ENCODE measurements at places on chromosomes 6 and 20.
A peak's percentile ranks its signal among the peaks of the same experiment; 100 is the strongest.

- DNase-seq: no peak
Measured at GRCh38 chr20:42734660-42735368, 454.9 kb downstream of the PTPRT start.

DNA sequence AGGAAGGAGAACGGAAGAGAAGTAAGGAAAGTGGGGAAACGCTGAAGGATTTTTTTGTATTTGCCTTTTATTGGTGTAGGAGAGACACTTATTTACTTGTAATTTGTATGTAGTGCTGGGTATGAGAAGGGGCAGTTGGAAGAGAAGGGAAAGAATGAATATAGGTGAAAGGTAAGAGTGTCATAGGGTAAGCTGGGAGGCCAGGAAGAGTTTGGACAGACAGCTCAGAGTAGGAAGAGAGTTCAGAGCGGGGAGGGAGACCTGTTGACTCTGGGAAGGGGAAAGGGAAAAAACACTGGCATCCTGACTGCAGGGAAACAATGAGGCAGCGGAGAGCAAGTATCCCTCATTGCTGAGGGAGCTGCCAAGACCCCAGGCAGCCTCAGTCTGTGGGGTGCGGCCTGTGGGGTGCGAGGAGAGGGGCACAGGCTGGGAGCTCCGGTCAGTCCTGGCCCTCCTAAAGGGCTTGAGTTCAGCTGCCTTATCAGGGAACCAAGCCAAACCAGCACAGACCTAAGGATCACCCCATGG, 3.1 kb downstream of the TRAF3IP2 start:
- DNase-seq: no peak

DNA sequence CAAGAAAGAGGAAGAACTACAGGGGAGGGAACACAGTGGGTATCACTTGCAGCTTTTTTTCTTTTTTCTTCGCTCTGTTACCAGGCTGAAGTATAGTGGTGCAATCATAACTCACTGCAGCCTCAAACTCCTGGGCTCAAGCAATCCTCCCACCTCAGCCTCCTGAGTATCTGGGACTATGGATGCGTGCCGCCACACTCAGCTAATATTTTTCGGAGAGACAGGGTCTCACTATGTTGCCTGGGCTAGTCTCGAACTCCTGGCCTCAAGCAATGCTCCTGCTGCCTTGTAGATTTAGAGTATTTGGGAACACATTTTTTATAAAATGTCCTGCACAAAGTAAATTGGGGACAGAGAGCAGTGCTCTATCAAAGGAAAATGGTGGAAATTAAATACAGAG, 28.3 kb downstream of the PARD6B start:
- no peak for DNase-seq

DNA sequence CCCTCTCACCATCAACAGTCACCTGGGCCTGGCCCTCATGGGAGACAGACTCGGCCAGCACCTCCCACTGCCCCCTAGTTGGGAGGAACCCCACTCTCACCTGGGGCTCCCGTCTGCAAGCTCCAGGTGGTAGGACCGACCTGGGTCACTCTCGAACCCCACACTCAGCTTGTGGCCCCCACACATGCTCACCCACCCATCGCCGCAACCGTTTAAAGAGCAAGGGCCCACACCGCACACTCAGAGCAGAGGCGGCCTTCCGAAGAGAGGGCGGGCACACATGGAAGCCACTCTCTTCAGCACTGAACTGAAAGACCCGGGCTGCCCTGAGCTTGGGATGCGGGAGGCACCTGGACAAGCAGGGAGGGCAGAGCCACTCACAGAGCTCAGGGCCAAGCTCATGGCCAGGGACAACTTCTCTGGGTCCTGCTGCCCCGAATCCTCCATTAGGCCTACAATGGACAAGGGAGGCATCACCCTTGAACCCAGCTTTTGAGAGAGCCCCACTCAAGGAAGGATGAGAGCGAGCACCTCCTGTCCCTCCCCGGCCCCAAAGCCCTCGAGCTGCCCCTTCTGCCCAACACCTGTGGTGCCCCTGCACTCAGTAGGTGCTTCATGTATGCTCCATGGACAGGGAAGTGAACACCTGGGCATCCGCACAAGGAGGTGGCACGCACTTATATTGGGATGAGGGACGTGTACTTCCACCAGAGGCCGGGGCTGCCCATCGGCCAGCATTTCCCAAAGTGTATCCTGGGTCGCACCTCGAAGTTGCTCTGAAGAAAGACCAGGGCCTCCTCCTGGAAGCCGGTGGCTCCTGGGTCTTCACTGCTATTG, 50.4 kb downstream of the YTHDF1 start:
- DNase-seq: no peak

- no peak for DNase-seq
Measured at GRCh38 chr6:109961611-109962041, 16.5 kb upstream of the GPR6 start.

DNA sequence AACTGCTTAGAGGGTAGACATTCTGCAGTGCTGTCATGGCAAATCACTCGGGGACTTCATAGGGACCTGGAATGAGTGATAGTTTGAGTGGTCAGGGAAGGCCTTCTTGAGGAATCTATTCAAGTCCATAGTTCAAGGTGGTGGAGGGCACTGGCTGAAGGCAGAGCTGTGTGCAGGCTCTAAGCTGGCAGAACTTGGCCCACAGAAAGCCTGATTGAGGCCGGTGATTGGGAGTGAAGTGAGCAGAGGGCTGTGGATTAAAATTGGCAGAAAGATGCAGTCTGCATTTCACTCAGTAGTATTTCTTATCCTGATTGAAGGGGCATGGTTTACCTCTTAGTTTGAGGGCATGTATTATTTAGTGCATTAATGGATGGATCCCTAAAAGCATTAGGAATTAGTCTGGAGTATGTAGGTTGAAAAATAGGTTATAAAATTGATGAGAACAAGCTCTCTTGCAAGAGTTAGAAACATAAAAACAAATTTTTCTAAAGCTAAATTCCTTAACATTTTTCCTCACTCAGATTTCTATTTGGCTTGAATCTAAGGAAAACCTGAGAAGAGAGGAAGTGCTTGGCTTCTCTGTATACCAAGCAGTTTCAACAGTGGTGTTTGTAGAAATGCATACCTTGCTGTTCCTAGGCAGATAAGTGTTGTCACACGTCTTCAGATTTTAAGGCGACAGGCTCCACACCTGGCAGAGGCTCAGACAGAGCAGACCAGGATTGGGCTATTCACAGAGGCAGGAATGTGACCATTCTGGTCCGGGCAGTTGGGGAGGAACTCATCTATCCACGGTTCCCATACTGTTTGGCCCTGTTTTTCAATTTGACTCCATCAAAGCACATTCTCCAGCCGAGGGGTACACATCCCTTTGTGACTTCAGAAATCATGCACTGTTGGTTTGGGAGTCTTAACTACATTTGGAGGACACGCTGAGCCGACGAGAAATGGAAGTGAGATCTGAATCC, 45.2 kb downstream of the UTRN start:
- DNase-seq: no peak

GRCh38 chr6:112372226-112372806, 25.2 kb downstream of the RFPL4B start:
- DNase-seq: peak; percentile 4

DNA sequence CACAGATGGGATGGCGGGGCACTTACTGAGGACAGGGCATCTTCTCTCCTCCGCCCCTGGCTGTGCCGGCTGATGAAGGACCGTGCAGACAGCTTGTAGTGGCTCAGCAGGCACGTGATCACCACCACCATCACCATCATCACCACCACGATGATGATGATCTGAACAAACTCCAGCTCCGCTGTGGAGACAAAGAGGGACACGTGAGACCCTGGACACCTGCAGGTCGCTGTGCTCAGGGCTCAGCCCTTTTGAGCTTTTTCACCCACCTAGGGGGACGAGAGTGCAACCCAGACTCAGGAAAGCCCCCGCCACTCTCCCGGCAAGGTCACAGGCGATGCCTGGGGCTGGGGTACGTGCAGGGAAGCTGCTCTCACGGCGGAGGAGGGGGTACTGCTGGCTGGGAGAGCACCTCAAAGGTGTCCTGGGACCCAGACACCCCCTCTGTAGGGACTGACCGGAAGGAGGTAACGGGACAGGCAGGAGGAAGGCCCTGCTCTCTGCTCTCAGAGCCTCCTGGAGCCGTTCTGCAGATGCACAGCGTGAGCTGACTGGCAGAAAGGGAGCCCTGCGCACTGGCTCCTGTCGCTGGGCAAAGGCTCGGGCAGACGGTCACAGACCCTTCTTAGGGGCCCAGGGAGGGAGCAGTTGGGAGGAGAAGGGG, 39.4 kb upstream of the ZBP1 start:
- no peak for DNase-seq

DNA sequence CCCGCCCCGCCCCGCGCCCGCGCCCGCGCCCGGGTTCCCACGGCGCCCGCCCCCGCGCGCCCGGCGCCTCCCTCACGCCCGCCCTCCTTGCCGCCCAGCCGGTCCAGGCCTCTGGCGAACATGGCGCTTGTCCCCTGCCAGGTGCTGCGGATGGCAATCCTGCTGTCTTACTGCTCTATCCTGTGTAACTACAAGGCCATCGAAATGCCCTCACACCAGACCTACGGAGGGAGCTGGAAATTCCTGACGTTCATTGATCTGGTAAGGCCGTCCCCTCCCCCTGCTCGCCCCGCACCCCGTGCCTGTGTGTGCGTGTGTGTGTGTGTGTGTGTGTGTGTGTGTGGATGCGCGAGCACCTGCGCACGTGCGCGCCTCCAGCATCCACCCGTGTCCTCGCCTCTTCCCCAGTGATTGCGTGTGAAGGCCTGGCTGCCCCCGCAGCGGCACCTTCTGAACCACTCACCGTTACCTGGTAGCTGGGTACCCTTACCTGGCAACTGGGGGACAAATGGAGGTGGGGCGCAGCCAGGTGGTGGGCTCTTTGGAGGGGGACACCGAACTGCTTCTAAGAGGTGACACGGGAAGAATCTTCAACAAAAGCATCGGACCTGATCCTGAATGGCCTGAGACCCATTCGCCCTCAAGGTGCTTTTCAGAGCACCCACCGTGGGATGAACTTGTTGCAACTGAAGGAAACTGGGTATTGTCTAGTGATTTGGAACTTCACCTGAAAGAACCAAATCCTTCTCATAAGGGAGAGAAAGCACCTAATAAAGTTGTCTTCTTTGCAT, at the start of gene AIG1:
AIG1 (plus strand) TSS at position 84 of the 791 bp plus-strand sequence; CDS start at position 121, 37 bp downstream.
- DNase-seq: peak; percentile 53

DNA sequence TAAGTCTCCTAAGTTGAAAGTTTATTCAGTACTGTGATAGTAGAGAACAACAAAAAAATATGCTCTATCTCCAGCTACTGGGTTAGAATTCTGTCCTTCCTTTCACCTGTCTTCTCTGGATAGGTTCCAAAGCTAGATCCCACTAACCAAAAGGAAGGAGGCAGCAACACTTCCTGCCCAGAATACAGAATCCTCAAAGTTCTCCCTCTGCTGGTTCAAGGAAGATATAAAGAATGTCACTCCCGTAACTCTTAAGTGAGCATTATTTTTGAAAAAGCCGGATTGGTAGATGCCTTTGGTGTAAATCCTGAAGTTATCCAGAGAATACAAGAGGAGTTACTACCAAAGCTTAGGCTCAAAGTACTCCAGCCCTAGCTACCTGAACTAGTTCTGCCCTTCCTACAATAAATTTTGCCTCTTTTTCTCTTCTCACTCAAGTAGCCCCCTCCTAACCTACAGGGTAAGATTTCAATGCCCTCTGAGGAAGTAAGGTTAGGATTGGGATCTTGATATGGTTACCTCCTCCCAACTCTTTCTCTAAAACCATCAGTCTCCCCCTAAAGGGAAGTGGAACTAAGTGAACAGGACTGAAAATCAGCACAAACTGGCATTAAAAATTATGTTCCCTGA, 26.0 kb upstream of the CRIP3 start:
- peak; percentile 14 for DNase-seq

DNA sequence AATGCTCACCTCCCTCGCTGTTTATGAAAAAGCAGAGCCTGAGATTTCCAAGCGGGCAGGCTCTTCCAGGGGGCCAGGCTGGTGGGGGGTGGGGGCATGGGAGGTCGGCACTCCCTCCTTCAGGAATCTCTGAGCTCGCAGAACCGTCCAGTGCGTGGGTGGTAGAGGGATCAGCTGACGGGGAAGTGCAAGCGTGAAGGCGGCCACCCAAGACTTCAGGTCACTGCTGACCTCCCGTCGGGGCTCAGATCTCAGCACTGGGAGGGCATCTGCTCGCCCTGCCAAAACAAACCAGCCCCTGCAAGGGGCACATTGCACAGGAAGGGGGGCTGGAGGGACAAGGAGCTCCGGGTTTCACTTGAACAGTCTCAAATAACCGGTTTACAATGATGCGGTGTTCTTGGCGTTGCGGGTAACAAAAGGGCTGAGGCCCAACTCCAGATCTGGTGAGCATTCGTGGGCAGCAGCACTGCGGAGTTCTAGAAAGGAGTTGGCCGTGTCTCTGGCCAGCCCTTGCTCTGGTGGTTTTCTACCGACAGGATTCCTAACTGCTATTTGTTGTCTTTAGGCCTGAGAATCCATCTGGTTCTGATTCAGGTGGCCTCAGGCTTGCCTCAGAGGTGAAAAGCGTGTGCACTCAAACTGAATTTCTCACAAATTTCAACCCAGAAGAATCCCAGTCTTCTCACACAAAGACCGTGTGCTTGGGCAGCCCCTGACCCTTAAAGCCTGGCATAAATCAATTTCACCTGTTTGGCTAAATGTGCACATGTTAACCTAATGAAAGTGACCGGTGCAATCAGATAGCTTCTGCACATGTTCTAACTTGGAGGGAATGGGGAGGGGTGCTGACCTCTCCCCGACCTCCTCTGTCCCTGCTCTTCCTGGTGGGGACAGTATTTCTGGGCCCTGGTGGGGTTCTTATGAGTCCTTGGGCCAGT, 191.6 kb downstream of the MYLK4 start:
- no peak for DNase-seq

GRCh38 chr6:337805-338368, 45.6 kb downstream of the DUSP22 start:
- no peak for DNase-seq

DNA sequence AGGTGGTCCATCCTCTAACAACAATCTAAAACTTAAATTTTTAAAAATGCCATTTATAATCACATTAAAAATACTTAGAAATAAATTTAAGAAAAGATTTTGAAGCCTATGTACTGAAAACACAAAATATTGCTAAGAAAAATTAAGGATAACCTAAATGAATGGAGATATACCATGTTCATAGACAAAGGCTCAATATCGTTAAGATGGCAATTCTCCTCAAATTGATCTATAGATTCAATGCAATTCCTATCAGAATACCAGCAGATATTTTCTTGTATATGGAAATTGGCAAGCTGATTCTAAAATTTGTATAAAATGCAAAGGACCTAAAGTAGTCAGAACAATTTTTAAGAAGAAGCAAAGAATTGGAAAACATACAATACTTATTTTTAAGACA, 19.7 kb upstream of the UST start:
- DNase-seq: no peak

GRCh38 chr6:41280381-41281057, 6.0 kb downstream of the TREM1 start:
- no peak for DNase-seq

DNA sequence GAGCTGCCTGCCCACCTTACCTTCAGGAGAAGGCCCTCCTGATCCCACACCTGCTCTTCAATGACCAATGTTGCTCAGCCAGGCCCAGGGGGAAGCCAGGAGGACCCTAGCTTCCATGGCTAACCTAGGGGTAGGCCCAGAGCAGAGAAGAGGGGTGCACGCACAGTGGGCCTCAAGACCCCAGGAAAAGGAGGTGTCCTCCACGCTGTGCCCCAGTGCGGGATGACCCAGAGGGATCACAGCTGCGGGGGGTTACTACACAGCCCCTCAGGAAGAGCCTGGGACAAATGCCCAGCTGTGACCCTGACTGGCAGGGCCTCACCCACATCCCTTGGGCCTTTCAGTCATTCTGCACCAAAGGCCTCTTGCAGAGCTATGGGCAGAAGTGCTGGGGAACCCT, 31.6 kb upstream of the APMAP start:
- no peak for DNase-seq

GRCh38 chr6:167141667-167142432, 15.9 kb downstream of the GPR31 start:
- peak; percentile 9 for DNase-seq

- DNase-seq: peak; percentile 31
Measured at GRCh38 chr6:74091136-74091793, 395.3 kb downstream of the CD109 start.

Data from DMS153 (cell line).